Adrenal gland (tissue), 19 donors: ENCODE measurements at places on chromosomes 11 and 22. TPM values are rescaled to one million over a fixed set of nuclear protein-coding genes. Genes with fewer than 3 reads are reported as not detected.

OR52I2 gene
- total RNA-seq, result not detected

BMAL1 gene
- 32.4 TPM for total RNA-seq

NEFH gene
- total RNA-seq, result 22.2 TPM

ADM2 gene
- total RNA-seq, result 0.19 TPM

ANO9 gene
- total RNA-seq, result not detected

ART5 gene
- 0.46 TPM for total RNA-seq

APOL3 gene
- total RNA-seq, result 46.8 TPM
